ENCODE measurements at places on chromosomes 6 and 20. TPM values are rescaled to one million over a fixed set of nuclear protein-coding genes. Genes with fewer than 3 reads are reported as not detected.

The TSBP1 gene
- not detected for total RNA-seq

GRCh38 chr6:113719545-113719944 is 137.6 kb upstream of the MARCKS start:
- DNase-seq = no peak

DNA sequence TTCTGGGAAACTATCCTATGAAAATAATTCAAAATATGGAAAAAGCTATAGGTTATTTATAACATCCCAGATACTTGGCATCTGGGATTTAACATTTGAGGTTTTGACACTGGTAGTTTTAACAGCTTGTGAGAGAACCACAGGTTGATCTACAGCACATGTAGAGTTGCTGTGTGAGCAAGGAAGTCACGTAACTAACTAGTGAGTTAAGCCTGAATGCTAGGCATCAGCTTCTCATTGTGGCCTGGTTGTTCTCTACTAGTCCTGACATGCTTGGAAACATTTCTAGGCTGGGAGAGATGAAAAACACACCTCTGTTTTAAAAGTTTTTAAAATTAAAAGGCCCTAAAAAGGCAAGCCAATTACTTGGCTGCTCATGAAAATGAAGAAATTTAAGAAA is 28.2 kb downstream of the ESF1 start:
- no peak for DNase-seq

GRCh38 chr20:25013478-25014380 is 21.2 kb upstream of the APMAP start:
- DNase-seq = peak; percentile 34

The RIN2 gene
- total RNA-seq = 70.4 TPM

GRCh38 chr20:51178153-51178552 is 155.2 kb upstream of the KCNG1 start:
- DNase-seq = no peak

- no peak for DNase-seq
Measured at GRCh38 chr6:47016261-47016660, 25.9 kb downstream of the ADGRF1 start.
